ENCODE measurements at places on chromosomes 16 and 17. TPM values are rescaled to one million over a fixed set of nuclear protein-coding genes. Genes with fewer than 3 reads are reported as not detected.

The TNFSF12 gene
- 103 TPM for total RNA-seq

The ITGA2B gene
- total RNA-seq, result 0.40 TPM

The GSDMA gene
- 0.29 TPM for total RNA-seq

The METTL9 gene
- total RNA-seq, result 98.0 TPM

The PIMREG gene
- total RNA-seq, result 21.8 TPM

The KRT28 gene
- not detected for total RNA-seq

The SCGB1C2 gene
- not detected for total RNA-seq

The SHISA6 gene
- total RNA-seq, result not detected

The NTN1 gene
- total RNA-seq, result not detected

The TMEM204 gene
- total RNA-seq, result 65.7 TPM

The SCNN1B gene
- not detected for total RNA-seq
